Renal pelvis (tissue), 12 donors: ENCODE measurements at places on chromosomes 3 and 15. TPM values are rescaled to one million over a fixed set of nuclear protein-coding genes. Genes with fewer than 3 reads are reported as not detected.

COL6A5 gene
- 0.03 TPM for polyA plus RNA-seq

SLC22A14 gene
- polyA plus RNA-seq: 0.90 TPM

GRCh38 chr15:25783607-25784540 lies 79.3 kb downstream of the ATP10A start:
- DNase-seq: no peak

DNA sequence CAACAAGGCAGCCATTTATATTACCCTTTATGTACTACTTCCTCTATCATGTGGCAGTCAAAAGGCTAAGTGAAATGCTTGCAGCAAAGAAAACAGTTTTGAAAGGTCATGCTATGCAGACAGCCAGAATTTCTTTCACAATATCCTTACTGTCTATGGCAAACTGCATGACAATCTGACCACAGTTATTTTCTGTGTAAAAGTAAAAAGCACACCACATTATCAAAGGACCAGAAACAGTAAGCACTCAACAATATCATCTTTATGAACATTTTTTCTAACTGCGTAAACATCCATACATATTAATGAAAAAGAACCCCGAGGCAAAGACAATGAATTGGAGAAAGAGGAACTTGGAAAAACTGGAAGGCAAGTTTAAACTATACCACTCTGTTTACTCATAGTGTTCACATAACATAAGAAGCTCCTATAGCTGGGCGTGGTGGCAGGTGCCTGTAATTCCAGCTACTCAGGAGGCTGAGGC lies 47.9 kb downstream of the PIK3CB start:
- no peak for DNase-seq

FEZF2 gene
- not detected for polyA plus RNA-seq

DNA sequence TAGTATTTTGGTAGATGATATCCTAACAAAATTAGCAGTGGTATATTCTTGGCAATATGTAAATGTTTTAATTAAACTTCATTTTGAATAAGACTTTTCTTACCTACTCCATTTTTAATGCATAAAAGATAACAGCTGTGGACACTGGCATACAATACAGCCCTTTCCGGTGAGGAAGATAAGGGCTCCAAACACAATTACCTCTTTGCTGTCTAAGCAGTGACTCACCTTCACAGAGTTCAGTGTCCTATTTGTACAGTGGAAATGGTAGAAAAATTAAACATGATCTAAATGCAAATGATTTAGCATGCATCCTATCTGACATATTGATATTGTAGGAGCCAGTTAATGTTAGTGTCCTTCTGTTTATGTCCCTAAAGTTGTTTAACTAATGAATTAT lies 969.4 kb downstream of the PLOD2 start:
- DNase-seq: no peak

DNA sequence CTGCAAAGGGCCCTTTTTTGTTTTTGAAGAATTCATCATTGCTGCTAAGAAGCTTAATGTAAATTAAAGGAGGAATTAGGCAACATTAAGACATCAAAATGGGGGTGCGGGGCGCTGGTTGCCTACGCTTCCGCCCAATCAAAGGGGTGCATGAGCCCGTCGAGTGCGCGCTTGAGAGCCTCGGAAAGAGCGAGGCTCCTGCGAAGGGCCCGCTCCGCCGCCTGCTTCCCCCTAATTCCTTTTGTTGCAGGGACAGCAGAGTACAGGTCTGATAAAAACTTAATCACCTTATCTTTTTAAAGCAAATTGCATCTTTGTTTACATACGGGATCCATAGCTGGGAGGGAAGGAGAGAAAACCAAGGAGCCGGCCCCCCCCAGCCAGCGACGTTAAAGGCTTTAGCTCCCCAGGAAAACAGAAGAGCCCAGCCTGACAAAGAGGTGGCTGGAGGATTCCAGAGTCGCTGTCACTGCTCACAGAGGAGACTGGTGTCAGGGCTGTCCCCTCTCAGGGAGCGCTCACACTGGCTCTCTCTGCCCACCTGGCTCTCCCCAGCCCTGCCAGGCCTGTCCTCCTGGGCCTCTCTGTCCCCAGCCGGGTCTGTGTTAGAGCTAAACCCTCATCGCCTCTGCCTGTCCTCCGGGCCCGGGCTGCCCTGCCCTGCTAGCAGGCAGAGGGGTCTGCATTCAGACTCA lies 67.3 kb downstream of the DNAJB8 start:
- no peak for DNase-seq

GRCh38 chr3:187288855-187289605 lies 2.5 kb downstream of the MASP1 start:
- no peak for DNase-seq

GRCh38 chr3:197501496-197501878 lies 54.3 kb downstream of the BDH1 start:
- no peak for DNase-seq

ATP13A5 gene
- polyA plus RNA-seq: 0.18 TPM

CFAP161 gene
- not detected for polyA plus RNA-seq

ZNF860 gene
- 3.4 TPM for polyA plus RNA-seq

GRCh38 chr15:64247906-64248541 lies 85.2 kb upstream of the PPIB start:
- DNase-seq: peak; percentile 73

DNA sequence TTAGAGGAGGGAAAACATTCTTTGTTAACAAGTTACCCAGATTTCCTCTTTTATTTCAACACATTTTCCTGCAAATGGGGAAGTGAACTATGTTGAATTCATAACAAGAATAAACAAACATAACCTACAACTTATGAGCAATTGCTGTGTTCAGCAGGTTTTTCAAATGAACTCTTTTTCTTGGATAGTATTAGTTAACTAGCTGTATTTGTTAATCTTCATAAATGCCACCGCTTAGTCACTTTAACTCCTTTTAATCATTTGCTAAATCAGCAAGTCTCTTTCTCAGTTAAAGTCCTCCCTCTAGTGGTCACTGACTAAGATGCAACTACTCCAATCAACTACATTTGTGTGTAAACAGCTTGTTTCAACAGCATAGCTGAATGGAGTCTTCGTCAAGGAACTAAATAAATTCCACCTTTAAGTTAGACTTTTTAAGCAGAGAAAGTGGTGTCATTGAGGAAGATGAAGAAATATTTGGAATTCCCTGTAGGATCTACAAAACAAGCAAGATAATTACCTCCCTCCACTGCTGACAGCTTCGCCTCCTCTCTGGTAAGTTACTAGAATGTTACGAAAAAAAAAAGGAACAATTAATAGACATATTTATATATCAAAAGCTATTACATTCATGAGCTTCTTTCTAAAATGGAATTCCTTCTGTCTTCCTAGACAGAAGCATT lies 1122.0 kb downstream of the ROBO1 start:
- peak; percentile 81 for DNase-seq

CCR9 gene
- polyA plus RNA-seq: 0.10 TPM

GRCh38 chr15:41043276-41043951 lies 72.7 kb downstream of the INO80 start:
- peak; percentile 10 for DNase-seq

SENP8 gene
- 6.6 TPM for polyA plus RNA-seq

DNA sequence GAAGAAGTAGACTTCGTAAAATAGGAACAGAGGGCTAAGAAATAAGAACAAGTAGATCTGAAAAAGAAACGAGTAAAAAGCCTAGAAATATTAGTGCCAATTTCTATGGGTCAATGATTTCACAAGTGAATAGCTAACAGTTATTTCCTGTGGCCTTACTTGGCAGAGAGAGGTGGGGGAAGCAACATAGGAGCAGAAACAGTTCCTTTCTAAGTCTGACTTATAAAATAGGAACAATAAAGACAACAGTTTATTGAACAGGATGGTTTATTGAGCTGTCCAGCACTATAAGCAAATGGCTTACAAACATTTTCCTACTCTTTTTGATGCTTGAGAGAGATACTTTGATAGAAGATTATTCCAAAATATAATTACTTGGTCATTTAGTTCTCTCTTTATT lies 37.9 kb downstream of the AGTR1 start:
- DNase-seq: no peak

- DNase-seq: peak; percentile 38
Measured at GRCh38 chr3:127820221-127820825, 2.0 kb downstream of the MGLL start.

DNA sequence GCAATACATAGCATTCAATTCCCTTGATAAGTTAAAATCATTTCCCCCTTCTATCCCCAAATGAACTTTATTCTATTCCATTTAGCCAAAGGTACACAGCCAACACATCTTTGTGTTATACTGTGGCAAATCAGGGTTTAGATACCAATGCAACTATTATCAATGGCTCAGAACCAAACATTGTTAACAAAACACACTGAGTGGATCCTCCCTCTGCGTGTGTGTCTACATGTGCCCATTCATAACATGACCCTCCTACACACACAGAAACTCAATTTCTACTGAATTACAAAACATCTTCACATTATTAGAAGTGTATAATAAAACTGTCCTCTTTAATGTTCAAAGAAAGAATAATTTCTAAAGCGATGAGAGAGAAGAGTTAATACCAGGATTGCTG lies 1.3 kb downstream of the TTBK2 start:
- no peak for DNase-seq

DNA sequence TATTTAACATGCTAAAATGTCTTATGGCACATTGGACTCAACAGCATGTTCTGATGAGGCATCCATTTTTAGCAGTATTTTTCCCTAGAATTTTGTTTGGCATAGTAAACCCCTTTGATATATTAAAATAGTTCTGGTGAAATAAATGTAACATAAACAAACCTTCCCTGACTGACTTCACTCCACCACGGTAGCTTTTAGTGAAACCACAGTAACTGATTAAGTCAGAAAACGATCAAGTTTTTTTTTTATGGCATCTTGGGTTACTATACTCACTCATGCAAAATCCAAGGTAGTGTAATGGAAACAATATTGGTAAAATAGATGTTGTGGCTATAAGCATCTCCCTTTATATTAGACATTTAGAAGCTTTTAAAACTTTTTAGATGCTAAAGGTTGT lies 2.8 kb downstream of the SERP1 start:
- DNase-seq: no peak

DNA sequence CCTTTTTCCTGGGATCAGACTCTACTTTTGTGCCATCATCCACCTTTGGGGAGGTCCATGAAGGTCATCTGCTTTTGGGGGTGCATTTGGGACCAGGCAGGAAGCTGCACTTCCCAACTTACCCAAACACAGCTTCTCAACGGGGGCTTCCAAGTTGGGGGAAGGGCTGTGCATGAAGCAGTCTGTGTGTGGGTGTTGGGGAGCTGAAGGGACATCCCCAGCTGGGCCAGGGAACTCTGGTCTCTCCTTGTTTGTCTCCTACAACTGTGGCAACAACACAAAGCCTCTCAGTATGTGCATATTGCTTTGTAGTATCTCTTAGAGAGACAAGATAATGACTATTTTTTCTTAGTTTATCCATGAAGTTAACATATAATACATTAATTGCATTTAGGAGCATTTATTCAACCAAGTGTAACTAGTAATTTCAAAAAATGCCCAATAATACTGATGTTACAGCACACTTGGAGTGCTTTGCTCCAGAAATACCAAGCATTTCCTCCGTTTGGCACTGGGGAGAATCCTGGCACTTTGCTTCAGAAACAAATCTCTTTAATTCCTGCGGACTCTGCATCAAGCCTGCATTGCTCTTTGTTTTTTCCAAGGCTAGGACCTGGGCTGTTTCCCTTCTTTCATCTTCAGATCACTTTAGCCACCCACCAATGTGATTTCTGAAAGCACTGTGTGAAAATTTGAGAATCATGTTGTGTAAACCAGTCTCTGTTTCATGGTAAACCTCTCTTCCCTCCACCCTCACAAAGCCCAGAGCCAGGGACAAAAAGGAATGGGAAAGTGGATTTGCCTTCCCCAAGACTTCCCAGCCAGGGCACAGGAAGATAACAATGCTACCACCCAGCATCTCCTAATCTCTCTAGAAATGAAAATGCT lies 126.2 kb upstream of the PFN2 start:
- DNase-seq: no peak

DNA sequence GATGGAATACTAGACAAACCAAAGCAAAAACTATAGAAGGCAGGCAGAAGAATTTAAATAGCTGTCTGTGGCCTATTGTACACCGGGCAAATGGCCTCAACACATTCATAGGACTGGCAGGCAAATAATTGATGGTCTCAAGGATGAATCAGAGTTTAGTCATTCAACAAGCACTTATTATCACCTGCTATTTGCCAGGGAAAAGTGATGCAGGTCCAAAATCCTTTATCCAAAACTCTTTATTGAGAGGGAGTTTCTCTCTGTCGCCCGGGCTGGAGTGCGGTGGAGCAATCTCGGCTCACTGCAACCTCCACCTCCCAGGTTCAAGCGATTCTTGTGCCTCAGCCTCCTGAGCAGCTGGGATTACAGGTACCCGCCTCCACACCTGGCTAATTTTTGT lies 2.3 kb downstream of the EIF2AK4 start:
- DNase-seq: no peak

- no peak for DNase-seq
Measured at GRCh38 chr15:40452296-40453090, 11.7 kb downstream of the BAHD1 start.

DNA sequence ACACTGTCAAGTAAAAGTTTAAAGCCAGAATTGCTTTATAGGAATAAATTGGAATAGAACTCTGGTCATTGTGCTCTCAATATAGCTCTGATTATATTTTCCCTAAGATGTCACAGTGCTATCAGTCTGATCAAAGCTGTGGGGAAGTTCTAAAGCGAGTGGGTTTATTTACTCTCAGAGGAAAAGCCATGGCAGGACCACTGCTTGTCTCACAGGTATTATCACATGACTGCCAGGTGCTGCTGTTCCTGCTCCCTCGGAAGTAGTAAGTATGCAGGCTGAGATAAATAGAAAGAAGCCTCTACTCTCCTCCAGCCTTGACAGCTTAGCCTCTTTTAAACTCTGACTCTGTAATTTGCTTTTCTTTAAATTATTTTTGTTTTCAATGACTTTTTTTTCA lies 49.1 kb upstream of the UTS2B start:
- DNase-seq: no peak

- no peak for DNase-seq
Measured at GRCh38 chr15:83960192-83960829, 275.3 kb upstream of the GOLGA6L4 start.

DNA sequence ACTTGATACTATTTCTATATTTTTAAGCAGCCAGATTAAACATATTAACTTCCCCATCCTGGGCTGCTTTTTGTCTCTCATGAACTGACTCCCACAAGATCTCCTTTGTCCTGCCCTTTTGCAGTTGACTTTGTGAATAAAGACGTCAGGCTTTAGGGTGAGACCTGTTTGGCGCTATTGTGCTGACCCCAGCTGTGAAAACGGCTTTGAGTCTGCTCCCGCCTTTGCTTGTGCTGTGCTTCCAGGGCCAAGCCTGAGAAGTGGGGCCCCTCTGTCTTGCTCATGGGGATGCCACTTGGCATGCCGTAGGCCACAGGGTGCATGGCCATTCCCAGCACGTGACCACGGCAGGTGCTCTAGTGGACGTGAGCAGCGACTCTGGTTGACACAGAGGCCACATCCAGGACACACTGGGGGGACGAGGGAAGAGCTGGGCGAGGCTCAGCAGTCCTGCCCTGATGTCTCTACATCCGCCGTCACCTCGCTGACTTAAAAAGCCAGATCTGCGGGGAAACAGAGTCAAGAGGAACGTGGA lies 268.9 kb upstream of the LYSMD4 start:
- DNase-seq: no peak

DNA sequence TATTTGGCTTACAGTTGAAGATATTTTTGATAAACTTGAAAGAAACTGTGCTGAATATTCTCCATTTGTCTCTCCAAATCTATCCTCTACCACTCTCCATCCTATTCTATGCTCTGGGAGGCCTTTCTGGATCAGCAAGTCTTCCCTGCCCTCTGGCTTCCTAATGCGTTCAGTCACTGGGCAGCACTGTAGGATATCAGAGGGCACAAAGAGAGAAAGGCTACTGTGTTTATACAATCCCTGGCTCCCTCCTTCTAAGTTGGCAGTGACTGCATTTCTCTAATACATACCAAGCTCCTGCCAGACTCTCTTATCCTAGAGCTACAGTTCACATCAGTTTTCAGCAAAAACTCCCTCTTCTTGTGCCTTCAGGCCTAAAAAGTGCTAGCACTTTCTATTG lies 102.1 kb upstream of the FHIT start:
- DNase-seq: no peak

GRM2 gene
- 0.34 TPM for polyA plus RNA-seq
